ENCODE measurements at places on chromosomes 16 and 17.
A peak's percentile ranks its signal among the peaks of the same experiment; 100 is the strongest.

DNA sequence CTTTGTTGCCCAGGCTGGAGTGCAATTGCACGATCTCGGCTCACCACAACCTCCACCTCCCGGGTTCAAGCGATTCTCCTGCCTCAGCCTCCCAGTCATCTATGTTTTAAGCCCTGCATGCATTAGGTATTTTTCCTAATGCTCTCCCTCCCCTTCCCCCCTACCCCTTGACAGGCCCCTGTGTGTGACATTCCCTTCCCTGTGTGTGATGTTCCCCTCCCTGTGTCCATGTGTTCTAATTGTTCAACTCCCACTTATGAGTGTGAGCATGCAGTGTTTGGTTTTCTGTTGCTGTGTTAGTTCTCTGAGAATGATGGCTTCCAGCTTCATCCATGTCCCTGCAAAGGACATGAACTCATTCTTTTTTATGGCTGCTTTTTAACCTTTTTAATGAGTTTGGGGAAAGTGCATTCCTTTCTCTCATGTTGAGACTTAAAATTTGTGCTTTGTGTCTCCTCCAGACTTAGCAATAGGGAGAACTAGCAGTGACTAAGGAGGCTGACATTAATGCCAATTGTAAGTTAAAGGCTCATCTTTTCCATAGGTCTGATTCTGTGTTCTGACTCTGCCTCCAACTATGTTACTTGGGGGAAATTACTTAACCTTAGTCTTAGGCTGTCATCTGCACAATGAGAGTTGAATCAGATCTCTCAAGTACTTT is 17.7 kb upstream of the PHAF1 start:
- no peak for DNase-seq

DNA sequence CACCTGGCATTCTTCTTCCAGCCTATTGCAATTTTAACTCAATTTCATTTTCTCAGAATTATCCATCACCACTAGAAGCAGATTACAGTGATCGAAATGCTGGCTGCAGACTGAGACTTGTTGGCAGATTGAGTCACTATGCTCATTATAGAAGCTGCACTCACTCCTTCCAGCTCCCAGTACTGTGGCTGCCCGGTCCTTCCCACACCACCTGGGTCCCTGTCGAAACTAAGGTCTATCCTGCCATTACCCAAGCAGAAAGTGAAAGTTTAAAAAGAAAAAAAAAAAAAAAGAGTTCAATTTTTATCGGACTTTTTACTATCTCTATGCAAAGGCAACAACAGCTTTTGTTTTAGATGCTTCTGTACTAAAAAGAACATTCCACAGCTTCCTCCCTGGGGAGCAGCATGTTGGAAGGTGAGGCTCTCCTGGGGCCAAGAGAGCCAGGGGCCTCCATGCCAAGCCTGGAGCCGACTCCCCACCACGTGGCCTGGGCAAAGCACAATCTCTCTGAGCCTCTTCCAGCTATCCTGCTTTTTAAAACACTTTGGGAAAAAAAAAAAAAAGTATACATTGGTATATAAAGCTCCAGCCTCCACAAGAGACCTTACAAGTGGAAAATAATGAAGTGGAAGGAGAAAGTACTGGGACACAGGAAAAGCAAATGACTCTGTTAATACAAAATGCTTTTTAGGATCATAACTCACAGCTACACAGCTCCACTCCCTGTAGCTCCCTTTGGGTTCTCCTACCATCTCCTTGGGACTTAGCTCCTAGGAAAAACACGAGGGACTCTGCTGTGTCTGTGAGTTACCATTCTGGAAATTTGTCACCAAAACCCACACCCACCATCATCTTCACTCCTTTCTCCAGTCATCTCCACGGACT is 77.8 kb downstream of the USP31 start:
- DNase-seq, result no peak

DNA sequence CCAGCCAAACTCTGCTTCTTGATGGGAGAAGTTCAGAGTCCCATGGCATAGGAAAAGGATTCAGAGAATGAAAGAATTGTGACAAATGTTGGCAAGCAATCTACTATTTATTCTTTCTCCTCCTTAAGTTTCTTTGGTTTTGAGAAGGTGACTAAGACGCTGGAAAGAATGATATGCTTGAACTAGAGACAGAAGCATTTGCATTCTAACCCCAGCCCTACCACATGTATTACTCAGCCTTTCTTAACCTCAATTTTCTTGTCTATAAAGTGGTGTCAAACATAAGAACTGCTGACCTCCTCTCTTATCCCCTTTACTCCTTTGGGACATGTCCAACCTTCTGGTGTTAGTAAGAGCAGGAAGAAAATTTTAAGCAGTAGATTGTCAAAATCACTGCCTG is 124.7 kb downstream of the HS3ST2 start:
- no peak for DNase-seq

DNA sequence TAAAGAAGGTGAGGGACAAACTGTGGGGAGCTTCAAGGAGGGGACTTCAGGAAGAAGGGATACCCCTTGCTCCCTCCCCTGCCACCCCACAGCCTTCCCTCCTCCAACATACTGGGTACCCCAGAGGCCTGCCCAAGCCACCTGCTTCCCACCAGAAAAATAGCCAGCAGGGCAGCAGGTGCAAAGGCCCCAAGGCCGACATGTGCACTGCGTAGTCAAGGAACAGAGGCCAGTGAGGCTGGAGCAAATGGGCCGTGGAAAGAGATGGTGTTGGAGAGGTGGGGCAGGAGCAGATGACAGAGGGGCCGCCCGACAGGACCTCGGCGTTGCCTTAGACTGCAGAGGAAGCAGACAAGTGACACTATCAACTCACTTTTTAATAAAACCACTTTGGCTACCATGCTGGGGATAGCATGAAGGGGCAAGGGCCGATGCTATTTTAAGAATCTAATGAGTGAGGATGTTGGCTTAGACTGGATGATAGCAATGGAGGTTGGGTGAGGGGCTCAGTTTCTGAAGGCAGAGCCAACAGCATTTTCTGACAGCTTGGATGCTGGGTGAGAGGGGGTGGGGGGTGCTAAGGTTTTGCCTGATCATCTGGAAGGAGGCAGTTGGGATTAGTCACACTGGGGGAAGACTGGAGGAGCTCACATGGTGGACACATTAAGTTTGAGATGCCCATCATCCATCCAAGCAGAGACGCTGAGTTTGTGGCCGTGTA is 72.8 kb upstream of the TOB1 start:
- DNase-seq, result no peak

- DNase-seq, result no peak
Observed at GRCh38 chr17:81339191-81339533, 44.1 kb upstream of the SLC38A10 start.

GRCh38 chr16:20612551-20613480 is 36.6 kb upstream of the ACSM2B start:
- DNase-seq, result no peak

GRCh38 chr17:83131401-83132011 is 52.1 kb downstream of the METRNL start:
- DNase-seq, result no peak

- DNase-seq, result no peak
Observed at GRCh38 chr17:11351479-11351878, 110.5 kb downstream of the SHISA6 start.

GRCh38 chr17:3004150-3004801 is 59.1 kb downstream of the OR1D5 start:
- peak; percentile 81 for DNase-seq

DNA sequence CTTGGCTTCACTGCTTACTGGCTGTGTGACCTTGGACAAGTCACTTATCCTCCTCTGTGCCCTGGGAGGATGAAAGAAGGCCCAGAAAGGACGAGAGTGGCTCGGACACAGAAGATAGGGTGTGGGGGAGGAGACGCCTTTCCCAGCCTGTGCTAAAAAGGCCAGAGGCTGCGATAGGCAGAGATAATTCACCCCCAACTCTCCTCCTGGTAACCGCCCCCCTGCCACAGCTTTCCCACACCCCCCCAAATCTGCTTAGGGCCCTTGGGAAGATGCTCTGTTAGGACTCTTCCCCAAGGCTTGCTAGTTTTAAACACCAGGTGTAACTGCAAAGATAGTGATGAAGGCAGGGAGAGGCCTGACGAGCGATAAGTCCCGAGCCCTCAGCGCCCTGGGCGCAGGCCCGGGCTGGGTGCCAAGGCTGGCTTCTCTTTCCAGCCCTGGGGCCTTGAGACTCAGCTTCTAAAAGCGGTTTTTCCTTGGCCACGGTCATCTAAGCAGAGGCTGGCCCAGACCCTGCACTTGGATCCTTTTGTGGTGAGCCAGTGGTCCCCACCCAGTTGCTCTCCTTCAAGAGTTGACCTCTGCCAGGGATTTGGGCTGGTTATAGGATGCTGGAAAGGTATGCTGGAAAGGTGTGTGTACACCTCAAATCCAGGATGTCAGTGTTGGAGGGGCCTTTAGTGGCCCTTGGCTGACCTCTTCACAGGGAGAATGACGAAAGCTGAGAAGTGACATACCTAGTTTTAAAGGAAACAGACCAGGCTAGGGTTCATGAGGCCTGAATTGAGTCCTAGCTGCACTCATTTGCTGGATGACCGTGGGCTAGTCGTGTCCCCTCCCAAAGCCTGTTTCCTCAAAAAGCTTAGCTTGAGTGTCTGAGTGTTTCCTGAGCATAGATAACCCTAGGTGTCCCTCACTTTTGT is 3.4 kb upstream of the PPP1R9B start:
- DNase-seq, result no peak

- DNase-seq, result no peak
Observed at GRCh38 chr16:51374346-51374745, 223.3 kb upstream of the SALL1 start.

DNA sequence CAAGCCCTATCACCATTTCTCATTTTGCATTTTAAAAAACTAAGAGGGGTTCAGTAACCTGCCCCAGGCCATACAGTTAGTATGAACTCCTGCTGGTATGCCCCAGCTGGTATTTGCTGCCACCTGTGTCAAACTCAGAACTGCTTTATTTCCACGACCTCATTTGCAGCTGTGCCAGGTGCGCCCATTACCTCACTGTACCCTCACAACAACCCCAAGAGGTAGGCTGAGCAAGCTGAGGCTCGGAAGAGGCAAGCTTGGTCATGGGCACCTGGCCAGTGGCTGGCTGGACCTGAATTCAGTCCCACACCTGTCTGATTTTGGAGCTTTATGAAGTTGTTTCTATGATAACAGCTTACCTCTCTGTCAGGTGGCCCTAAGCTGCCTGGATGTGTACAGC is 7.6 kb downstream of the EPN2 start:
- DNase-seq, result no peak

DNA sequence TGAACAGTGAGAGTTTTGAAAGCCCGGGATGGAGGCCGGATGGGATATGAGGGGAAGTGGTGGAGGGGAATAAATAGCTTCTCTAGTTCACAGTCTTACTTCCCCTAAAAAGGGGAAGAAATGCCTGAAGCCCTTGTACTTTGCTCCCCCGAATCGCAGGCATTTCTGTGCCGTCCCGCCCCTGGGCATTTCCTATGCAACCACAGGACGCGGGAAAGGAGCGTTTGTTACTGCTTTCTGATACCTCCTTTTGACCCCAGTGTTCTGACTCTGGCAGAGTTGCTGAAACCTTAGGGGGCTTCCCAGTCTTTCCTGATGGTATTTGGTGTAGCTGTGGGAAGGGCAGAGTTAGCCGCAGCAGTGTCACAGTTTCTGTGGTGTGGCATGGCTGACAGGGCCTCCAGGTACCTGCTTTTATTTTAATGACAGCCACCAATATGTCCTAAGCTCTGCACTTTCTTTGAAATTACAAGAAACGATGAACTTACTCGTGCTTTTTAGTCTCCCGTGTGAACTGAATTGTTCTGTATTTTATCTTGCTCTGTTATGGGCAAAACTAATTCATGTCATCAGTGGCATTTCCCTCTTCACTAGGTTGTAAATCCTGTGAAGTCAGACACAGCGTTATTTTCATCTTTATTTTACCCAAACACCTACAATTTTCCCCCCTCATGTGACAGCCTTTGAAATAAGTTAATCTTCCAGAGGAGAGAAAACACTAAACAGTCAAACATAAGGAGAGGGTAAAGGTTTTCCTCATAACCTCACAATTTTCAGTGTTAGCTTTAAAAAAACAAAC is 27.1 kb downstream of the USP10 start:
- no peak for DNase-seq

DNA sequence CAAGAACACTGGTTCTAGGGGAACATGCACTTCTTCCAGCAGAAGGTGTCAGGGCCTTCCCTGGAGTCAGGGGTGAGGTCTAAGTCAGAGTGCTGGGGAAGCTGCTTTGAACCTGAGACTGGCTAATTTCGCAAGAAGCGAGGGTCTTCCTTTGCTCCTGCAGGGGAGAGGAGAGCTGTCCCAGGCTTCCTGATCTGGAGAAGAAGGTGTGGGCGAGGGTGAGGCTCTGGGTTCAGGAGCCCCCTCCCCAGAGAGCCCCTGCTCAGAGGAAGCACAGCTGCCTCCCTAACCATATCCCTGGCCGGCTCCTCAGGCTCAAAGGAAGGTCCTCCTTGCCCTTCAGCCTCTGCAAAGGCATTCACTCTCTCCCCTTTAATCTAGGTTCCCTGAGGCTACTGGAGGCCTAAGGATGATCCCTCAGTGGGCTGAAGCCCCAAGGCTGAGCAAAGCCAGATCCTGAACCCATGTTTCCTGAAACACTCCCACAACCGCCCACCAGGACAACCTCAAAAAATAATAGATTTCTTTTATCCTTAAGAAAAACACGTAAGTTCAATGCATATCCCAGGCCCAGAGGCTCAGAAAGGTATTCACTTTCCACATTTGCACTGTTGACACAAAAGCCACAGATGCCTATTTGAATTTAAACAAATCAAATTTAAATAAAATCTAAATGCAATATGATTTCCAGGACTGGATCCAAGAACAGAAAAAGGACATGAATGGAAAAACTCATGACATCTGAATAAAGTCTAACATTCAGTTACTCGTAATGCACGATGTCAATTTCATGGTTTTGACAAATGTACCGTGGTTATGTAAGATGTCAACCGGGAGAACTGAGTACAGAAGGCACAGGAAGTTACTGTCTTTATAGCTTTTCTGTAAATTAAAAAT is 71.5 kb upstream of the RCVRN start:
- no peak for DNase-seq

DNA sequence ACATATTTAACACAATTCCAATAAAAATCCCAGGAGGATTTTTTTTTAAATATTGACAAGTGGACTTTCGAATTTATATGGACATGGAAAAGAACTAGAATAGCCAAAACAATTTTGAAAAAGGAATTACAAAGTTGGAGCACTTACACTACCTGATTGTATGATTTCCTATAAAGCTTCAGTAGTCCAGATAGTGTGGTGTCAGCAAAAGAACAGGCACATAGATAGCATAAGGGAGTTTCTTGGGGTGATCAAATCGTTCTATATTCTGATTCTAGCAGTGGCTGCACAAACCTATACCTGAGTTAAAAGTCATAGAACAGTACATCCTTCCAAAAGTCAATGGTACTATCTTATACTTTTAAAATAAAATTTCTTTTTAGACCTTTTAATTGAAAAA is 66.4 kb upstream of the CES5A start:
- no peak for DNase-seq

GRCh38 chr17:48499248-48499647 is 31.6 kb downstream of the HOXB1 start:
- DNase-seq, result no peak

GRCh38 chr17:5820721-5821456 is 236.6 kb upstream of the NLRP1 start:
- DNase-seq, result no peak

GRCh38 chr17:79945591-79946255 is 89.9 kb downstream of the TBC1D16 start:
- DNase-seq, result no peak

All from NCI-H774 (cell line).